ENCODE measurements at places on chromosomes 5 and 9.

DNA sequence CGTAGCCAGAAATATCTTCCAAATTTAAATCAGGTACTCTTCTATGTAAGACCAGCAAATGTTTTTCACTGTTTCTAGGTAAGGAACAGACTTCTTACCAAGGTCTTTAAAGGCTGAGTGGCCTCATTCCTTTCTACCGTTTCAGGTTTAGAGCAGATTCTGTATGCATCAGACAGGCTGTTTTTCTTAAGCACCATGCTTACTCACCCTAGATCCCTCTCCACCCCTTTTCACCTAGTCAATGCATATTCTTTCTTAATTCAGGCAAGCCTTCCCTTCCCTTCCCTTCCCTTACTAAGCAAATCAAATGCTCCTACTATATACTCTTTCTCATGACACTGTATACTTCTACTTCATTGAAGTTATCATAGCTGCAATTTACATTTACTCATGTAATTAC lies 70.7 kb downstream of the RFX3 start:
- DNase-seq: no peak

- no peak for DNase-seq
Observed at GRCh38 chr9:120733190-120733589, 18.9 kb upstream of the MEGF9 start.

DNA sequence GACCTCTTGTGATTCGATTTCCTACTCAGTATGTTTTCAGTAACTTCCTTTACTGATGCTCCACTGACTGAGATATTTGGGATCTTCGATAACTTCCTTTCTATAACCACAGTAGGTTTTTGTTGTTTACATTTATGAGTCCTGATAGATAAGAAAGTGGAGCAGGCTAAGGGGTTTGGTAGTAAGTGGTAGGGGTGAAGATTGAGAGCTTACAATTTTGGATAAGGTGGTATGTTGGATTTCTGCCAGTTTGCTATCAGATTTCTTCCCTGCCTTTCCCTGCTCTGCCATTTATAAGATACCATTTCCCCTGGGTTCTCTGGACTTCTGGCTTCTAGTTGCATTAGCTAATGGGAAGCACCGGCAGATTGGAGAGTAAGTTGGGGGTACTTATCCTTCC lies 7.9 kb upstream of the NDUFS4 start:
- peak; percentile 8 for DNase-seq

DNA sequence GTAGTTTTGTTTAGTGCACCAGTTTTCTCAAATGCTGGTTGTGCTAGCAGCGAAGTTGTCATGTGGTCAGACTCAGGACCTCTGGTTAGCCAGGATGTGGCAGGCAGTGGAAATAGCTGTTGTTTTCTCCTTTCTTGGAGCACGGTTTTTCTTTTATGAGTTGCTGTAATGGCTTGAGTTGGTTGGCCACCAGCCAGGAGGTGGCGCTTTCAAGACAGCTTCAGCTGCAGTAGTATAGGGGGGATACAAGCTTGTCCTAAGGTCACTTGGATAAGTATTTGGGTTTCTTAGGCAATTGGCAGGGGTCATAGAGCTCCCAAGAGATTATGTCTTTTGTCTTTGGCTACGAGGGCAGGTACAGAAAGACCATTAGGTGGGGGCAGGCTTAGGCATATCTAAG lies 274.2 kb upstream of the TARS1 start:
- no peak for DNase-seq

DNA sequence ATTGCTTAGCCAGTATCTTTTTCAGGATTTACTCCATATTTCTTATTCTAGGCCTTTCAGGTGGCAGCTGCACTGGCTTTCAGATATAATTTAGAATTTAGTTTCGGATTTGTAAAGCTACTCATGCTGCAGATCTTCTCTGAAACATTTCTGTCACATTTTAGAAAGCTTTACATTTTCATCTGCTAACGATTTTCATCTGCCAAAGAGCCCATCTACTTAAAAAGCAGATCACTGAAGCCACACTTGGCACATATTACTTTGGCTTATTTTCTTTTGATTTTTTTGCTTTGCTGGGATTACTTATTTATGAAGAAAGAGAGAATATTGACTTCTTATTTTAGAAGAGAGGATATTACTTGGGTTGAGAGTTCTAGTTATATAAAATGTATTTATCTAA lies 98.2 kb downstream of the GHR start:
- DNase-seq: no peak

DNA sequence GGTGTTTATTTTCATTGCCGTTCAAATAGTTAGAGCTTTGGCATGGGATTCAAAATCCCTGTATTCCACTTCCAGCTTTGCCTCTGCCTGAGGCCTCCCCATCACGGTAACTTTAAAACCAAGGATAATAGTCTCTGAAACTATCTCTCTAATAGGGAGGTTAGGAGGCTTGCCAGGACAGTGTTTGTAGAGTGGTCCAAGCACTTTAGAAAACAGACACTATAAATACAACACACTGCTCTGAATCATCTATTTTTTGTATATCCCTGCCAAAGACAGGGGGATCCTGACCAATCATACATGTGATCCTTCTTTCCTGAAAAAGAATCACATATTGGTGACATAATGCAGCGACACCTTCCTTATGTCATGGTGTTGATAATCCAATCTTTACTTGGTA lies 326.8 kb downstream of the BNC2 start:
- no peak for DNase-seq

GRCh38 chr9:92059661-92060060 lies 55.6 kb downstream of the SPTLC1 start:
- no peak for DNase-seq

- DNase-seq: peak; percentile 67
Observed at GRCh38 chr9:15104826-15105420, 194.7 kb upstream of the FREM1 start.

DNA sequence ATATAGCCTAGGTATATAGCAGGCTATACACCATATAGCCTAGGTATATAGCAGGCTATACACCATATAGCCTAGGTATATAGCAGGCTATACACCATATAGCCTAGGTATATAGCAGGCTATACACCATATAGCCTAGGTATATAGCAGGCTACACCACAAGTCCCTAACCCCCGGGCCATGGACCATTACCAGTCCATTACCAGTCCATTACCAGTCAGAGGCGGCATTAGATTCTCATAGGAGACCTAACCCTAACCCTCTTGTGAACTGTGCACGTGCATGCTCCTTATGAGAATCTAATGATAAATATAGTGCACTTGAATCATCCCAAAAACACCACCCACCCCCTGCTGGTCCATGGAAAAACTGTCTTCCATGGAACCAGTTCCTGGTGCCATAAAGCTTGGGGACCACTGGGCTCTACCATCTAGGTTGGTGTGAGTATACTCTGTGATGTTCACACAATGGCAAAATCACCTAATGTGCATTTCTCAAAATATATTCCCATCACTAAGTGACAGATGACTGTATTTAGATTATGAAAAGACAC lies 4.7 kb downstream of the PLIN2 start:
- DNase-seq: no peak

GRCh38 chr5:130884023-130884422 lies 281.0 kb downstream of the HINT1 start:
- no peak for DNase-seq

- no peak for DNase-seq
Observed at GRCh38 chr5:54520940-54521339, 3.4 kb downstream of the SNX18 start.

DNA sequence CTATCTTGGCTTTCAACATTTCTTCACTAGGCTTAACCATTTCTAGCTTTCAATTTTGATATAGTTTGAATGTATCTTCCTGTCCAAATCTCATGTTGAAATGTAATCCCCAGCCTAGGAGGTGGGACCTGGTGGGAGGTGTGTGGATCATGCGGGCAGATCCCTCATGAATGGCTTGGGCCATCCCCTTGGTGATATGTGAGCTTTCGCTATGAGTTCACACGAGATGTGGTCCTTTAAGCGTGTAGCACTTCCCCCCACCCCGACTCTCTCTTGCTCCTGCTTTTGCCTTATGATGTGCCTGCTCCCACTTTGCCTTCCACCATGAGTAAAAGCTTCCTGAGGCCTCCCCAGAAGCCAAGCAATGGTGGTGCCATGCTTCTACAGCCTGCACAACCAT lies 40.6 kb downstream of the PHAX start:
- no peak for DNase-seq

DNA sequence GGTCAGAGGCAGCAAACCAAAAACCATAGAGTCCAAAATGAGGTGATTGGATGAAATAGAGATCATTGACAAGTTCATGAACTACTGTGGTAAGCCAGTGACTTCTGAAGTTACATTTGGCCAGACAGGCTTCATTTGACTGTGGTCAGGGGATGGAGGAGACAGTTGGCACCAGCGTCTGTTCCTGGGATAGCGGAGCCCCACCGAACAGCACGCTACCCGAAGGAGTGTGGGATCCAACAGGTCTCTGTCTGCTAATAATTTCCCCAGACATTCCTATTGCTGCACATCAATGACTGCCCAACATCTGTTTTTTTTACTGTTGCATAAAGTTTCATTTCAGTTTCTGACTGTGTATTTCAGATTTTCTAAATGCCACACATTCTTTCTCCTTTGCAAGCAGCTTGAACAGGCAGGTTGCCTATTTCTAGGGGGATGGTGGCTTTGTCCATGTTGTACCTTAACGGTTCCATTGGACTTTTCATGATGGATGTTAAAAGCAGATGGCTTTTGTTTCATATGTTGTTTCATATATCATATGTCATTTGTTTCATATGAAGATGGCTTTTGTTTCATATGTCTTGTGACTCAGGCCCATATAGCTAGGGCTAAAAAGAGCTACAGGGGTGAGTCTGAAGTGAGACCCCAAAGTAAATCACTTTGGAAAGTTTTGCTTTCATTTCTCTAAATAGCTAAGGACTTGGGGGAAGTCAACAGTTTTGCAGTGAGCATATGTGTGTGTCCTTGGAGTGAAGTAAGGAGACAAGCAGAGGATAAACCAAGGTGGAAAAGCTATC lies 180.8 kb downstream of the GOLPH3 start:
- no peak for DNase-seq

DNA sequence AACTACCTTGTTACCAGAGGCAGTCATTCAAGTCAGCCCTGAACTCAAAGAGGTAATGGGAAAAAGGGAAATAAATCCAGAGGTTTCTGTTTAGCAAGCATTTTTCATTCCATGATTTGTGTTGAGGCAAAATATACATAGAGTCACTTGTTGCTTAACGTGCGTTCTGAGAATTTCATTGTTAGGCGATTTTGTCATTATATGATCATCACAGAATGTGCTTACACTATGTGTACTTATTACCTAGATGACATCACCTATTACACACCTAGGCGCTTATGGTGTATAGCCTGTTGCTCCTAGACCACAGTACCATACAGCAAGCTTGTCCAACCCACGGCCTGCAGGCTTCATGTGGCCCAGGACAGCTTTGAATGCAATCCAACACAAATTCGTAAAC lies 36.2 kb downstream of the NUP214 start:
- no peak for DNase-seq

GRCh38 chr9:37531699-37532098 lies 44.5 kb downstream of the FBXO10 start:
- no peak for DNase-seq

DNA sequence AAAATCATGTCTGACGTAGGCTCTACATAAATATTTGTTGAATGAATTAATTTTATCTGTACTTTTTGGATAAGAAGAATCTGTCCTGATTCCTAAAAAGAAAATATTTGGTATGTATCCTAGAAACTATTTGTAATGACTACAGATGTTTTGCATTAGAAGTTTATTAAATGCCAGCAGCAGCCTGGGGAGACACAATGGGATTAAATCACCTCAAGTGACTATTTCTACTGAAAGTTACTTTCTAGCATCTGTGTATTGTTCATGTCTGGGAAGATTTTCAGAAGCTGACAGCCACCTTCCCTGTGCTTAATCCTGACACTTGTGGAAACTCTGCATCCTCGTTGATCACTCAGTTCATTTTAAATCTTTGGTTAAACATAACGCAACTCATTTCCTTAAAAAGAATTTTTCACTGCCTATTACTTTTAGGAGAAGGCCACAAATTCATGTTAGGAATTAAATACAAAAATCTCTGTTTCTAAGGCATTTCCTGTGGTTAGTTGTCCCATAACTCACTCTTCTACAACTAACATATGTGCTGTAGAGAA lies 209.3 kb upstream of the PPP1R2B start:
- no peak for DNase-seq

DNA sequence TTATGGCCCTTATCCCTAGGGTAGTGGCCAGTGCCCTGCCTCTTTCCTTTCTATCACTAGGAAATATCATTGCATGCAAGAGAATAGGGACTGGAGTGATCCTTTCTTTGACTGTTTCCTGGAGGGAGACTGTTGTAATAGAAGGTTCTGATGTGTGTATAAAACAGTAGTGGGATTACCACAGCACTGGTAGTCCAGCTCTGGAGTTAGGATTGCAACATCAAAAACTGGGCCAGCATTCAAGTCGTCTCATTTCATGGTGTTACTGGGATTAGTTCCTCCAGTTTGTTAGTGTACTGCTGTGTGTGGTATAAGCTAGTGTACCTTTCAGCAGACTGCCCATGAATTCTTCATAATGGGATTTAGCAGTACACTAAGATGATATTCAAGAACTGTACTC lies 45.8 kb downstream of the KIAA1958 start:
- no peak for DNase-seq

DNA sequence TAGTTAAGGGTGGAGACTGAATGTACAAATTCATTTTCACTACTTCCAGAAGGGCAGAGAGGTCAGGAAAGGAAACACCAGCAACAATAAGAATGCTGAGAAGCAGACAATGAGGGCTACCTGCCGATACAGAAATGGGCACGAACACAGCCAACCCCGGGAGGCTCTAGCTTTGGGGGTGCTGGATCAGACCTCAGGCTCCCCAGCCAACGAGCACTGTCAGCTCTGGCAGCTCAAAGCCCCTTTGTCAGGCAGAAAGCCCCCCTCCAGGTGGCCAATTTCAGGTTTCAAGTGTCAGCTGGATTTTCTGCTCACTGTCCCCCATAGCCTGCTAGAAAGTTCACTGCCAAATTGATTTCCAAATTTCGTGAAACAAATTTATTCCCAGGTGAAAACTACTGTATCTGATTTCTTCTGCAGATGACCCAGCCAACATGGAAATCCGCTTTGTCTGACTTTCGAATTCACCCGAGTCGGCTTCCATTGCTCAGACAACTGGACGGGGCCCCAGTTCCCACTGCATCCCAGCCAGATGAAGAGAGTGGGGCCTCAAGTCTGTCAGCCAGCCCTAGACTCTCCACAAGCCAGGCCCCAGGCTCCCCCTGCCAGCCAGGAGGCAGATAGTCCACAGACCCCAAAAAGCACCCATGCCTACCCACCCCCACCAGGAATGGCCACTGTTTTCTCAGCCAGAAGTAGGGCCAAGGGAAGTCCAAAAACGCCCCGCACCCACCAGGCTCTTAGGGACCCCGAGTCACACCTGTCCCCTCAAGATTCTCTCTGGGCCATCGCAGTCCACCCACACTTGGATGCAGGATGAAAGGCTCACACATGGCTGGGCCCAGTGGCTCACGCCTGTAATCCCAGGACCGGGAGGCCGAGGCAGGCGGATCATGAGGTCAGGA lies 96.5 kb upstream of the PHYKPL start:
- no peak for DNase-seq

DNA sequence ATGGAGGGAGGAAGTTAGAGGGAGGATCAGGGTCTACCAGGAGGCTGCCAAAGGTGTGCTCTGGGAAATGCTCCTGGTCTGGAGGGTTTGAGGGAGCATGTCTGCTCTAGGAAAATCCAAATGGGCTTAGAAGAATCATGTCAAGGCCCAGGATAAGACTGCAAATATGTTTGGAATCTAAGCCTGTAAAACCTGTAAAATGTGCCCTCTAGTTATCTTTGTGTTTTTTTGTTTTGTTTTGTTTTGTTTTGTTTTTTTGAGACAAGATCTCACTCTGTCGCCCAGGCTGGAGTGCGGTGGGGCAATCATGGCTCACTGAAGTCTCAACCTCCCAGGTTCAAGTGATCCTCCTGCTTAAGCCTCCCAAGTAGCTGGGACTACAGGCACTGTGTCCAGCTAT lies 135.4 kb downstream of the FGF1 start:
- DNase-seq: no peak

GRCh38 chr9:5536684-5537083 lies 26.4 kb downstream of the PDCD1LG2 start:
- no peak for DNase-seq
